Mesenteric fat pad (tissue), 1 donor: ENCODE measurements at places on chromosomes 11 and 22.

GRCh38 chr11:64275841-64276240 is 8.6 kb downstream of the BAD start:
- no peak for DNase-seq

DNA sequence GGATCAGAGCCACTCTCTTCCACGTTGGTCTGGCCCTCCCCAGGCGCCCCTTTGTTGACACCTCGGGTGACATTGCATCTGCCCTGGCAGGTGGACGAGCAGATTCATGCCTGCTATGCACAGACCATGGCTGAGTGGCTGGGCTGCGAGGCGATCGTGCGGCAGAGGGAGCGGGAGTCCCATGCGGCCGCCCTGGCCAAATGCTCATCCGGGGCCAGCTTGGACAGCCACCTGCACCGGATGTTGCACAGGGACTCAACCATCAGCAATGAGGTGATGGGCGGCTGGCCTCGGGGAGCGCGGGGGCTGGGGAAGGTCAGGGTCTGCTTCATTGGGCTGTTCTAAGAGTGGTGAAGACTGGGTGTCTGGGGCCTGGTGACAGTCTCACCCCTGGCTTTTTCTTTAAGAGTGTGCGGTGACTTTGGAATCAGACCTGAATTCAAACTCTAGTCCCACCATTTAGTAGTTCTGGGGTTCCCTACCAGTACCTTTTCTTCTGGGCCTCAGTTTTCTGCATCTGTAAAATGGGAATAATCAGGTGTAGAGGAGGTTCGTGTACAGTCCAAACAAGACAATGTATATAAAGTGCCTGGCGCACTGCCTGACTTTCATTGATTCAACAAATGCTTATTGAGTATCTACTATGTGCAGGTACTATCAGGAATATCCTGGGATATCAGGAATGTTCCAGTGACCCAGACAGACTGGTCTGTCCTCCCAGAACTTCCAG is 53.0 kb downstream of the LHFPL7 start:
- DNase-seq = peak; percentile 87

GRCh38 chr11:83674102-83674896 is 388.1 kb upstream of the CCDC90B start:
- no peak for DNase-seq

DNA sequence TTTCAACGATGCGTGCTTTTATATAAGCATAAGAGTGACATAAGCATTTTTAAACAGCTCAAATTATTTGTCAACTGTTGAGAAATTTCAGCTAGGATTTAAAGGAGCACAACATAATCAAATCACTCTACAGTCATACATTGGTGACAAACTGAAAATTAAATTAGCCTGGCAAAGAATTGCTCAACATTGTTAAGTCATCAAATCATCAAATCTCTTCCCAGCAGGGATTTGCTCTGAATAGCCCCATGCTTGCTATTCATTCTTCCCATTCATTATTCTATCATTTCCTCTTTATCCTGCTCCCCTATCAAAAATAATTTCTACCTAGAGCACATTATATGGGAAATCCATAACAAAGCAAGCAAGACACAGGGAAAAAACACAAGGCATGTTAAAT is 198.7 kb upstream of the LUZP2 start:
- no peak for DNase-seq

DNA sequence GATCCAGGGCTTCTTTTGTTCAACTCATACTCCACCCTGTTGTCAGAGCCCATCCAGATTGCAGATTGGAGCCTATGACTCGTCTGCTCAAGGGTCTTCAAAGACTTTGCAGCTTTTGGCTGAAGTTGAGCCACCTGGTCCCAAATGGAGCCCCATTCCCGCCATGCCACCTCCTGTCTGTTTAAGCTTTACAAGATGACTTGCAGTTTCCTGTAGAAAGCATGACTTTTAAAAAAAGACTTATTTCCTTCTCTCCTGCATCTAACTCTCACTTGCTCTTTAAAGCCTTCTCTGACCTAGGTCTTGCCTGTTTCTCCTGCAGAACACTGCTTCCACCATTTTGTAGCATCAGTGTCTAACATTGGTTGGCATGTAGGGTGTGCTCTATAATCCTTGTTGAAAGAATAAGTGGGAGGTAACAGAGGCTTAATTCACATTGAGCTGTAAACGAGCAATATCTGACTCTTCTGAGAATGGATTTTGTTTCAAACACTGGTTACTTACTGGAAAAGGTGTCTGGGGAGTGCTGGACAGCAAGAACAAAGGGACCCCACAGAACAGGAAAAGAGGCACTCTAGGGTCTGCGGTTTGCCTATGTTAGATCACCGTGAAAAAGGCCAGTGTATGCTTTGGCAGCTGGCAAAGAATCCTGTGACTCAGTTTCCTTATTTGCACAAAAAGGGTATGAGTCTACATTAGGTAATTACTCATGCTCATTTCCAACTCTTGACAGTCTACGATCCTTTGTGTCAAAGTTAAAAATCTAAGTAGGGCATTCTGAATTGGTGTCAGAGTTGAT is 30.3 kb downstream of the NF2 start:
- DNase-seq = no peak

GRCh38 chr11:122628810-122629555 is 26.5 kb upstream of the UBASH3B start:
- peak; percentile 73 for DNase-seq

DNA sequence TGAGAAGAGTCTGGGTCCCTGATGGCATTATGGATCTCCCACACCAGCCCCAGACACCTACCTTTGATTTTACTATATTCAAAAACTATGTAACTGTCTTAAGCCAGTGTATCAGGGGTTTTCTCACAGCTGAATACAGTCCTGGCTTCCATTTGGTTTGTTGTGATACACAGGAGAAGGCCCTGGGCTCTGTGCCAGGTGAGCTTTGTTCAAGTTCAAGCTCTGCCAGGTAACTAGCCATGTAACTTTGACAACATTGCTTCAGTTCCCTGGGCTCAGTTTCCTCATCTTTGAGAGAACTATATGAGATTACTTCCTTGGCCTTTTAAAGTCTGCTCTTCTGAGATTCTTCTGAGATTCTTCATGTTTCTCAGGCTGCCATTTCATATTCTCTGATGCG is 327.5 kb upstream of the TENM4 start:
- DNase-seq = no peak

- DNase-seq = no peak
Observed at GRCh38 chr11:61023086-61023965, 51.8 kb downstream of the CD6 start.

- no peak for DNase-seq
Observed at GRCh38 chr11:43930868-43931716, 11.3 kb upstream of the C11orf96 start.

GRCh38 chr11:64369440-64370421 is 10.8 kb downstream of the RPS6KA4 start:
- no peak for DNase-seq

DNA sequence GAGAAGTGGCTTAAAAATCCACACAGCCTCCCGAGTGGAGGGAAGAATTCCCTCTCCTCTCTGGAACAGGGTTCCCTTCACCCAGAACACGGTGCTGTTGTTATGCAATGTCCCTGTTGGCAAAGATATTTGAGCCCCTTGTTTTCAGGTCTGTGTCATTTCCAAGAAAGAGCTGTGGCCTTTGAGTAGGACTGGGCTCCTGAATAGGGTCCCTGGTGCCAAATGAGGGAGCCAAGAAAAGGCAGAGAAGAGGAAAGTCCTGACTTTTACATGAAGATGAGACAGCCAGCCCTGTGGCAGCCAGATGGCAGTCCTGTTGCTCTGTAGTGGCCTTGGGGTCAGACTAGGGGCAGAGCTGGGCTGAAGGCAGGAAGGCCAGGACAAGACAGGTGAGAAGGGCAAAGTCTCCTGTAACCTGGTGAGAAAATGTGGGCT is 51.2 kb upstream of the ELF5 start:
- DNase-seq = no peak

GRCh38 chr11:111447931-111448330 is 64.3 kb downstream of the BTG4 start:
- DNase-seq = no peak

GRCh38 chr11:8604078-8604723 is 10.2 kb upstream of the STK33 start:
- DNase-seq = no peak

DNA sequence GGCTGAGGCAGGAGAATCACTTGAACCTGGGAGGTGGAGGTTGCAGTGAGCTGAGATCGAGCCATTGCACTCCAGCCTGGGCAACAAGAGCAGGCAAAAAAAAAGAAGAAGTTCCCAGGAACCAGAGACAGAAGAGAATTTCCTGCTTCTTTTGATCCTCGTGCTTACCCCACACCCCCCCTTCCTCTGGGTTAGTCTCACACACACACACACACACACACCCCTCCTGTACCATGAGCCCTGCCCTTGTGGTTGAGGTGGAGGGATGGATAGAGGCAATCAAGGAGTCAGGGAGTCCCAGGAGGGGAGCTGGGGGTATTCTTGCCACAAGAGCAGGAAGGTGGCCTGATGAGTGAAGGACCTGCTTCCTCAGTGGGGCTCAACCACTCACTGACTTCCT is 4.1 kb upstream of the UBE2L6 start:
- no peak for DNase-seq

GRCh38 chr22:43292630-43293018 is 50.5 kb downstream of the SCUBE1 start:
- no peak for DNase-seq

DNA sequence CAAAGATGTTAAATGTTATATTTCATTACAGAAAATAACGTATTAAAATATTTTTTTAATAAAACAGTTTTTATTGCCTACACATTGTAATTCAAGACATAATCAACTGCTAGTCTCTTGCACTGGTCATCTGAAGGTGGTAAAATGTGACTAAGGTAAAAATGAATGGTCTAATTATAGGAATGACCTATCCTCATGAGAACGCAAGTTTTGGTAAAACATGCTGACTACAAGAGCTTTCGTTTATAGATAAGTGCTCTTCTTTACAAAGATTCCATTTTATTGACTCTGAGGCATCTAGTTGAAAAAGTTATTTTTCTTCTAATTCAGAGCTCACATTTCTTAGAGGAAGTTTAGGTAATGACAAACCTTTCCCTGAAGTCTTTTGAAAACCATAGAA is 27.3 kb downstream of the LUZP2 start:
- no peak for DNase-seq

DNA sequence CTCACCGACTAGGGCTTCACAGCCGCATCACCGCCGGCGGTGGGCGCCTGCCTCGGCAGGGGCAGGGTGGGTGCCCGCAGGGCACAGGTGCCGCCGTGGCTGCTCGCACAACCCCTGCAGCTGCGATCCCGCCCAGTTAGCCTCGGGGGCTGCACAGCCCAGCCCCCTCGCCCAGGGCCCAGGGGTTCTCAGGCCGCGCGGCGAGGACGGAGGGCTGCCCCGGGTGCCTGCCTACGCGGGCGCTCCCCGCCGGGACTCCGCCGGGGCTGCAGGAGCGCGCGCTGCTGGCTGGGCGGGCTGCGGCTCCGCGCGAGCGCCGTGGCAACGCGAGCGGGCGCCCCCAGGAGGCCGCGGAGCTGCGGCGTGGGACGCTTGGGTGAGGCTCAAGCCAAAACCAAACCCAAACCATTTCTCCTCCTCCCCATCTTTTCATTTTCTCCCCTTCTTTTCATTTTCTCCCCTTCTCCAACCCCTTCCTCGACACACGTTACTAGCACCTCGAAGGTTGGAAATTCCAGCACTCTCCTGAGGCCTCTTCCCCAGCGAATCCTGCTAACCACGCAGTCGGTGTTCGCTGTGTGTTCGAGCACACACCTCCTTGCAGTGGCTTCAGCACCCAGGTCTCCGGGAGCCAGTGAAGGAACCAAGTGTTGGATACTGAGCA is at the start of gene MICAL3:
MICAL3 (minus strand) TSS at position 286 of the 664 bp plus-strand sequence. CDS start 117,749 bp downstream, outside the sequence.
- DNase-seq = no peak

GRCh38 chr22:20508815-20509271 is 1.4 kb downstream of the MED15 start:
- DNase-seq = no peak

GRCh38 chr11:65315866-65316226 is 1.2 kb downstream of the CDC42EP2 start:
- DNase-seq = no peak

DNA sequence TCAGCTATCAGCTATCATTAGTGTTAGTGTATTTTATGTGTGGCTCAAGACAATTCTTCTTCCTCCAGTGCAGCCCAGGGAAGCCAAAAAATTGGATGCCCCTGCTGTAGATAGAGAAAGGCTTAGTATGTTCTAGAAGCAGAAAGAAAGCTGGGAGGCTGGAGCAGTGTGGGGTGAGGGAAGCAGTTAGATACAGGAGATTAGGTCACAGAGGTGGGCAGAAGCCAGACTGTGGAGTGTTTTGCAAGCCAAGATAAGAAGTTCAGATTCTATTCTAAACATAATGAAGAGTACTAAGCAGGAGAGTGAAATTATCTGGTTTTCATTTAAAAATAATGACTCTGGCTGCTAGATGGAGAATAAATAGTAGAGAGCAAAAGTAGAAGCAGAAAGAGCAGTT is 381.7 kb downstream of the DCDC1 start:
- no peak for DNase-seq

- DNase-seq = no peak
Observed at GRCh38 chr11:31640611-31641010, 131.0 kb downstream of the ELP4 start.

DNA sequence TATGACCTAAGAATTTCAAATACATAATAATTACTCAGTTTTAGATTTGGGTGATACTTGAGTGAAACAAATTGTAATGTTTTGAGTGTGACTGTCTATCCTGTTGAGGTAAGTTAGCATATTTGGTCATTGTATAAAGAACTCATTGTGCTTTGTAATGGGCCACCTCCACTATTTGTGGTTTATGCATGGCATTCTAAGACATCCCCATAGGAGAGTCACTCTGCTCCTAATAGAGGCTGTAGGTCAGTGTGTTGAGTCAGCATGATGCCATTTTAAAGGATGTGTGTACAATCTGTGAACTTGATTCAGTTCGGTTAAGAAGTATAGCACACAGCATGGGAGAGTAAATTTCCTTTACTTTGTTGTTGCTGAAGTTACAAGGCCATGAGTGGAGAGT is 1112.4 kb downstream of the JRKL start:
- DNase-seq = no peak

DNA sequence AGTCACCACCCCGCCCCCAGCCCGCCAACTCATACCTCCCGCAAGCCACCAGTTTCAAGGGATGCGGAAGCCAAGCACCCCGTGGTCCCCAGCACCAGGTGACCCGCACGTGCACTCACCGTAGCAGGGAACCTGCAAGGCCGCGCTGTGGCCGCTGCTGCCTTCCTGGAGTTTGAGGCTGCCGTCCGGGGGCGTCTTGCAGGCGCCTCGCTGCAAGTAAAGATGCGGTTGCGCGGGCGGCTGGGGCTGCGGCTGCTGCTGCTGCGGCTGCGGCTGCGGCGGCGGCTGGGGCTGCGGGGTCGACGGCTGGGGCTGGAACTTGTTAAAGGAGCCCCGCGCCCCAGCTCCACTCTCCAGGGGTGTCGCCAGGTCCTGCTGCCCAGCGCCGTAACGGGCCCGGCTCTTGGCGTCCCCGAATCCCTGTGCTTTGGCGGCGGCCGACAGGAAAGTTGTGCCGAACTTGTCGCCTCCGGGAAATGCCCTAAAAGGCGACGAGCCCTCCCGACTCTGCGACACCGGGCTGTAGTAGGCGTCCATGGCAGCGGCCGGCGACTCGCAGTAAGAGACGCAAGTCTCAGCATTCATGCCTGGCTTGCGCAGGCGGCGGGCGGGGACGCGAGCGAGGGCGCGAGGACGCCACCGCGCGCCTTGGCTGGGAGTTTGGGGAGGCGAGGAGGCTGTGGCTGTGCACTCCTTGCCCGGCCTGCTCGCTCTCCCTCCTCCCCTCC is at the start of gene ALX4:
ALX4 (minus strand) TSS at position 662 of the 728 bp plus-strand sequence; CDS start at position 585, 77 bp downstream.
- no peak for DNase-seq

GRCh38 chr11:95586661-95587060 is 202.9 kb downstream of the FAM76B start:
- no peak for DNase-seq

- DNase-seq = peak; percentile 55
Observed at GRCh38 chr11:11989774-11990744, 18.4 kb downstream of the DKK3 start.
